ENCODE measurements at places on chromosomes 7 and 10.

DNA sequence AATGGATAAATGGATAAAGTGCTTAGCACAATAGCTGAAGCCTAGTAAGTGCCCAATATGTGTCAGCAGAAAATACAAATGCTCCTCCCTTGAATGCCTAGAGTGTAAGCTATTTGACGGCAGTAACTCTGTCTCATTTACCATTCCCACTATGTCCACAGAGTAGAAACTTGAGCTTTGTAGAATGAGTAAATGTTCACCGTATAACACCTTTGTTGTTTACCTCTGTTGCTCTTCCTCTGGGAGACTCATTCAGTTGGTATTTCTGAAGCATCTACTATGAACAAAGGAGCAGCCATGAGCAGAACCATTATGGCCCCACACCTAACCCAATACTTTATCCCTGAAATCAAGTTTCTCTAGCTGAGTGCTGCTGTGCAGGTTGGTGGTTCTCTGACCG, 8.4 kb upstream of the SLC16A12 start:
- DNase-seq: no peak

- no peak for DNase-seq
Measured at GRCh38 chr7:82098414-82098813, 328.6 kb upstream of the HGF start.

DNA sequence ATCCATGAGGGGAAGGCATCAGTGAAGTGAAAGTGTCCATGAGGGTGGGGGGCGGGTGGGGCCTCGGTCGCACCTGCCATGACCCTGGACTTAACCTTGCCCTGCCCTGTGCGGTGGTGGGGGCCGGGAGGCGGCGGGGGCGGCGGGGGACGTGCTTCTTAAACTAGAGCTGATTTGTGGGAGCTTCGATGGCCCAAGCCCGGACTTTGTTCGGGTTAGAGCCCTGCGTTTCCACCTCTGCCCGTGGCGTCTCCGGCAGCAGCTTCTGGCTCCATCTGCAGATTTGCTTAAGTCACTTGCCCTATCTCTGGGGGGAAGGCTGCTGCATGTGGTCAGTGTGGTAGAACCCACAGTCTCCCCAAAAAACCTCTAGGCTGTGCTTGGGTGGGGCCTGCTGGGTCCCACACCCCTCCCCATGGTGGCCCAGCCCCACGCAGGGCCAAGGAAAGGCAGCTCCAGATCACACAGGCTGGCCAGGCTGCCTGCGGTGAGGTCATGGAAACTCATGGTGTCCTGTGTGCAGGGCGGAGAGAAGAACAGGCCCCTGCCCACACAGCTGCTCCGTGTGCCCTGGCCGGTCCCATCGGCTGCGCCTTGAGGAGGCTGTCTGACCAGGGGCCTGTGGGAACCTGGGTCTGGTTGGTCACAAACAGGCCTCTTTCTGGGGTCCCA, 93.2 kb downstream of the INPP5A start:
- DNase-seq: no peak

GRCh38 chr10:116237260-116237659, 35.7 kb downstream of the GFRA1 start:
- DNase-seq: no peak
